ENCODE measurements at places on chromosomes 16 and 17.

DNA sequence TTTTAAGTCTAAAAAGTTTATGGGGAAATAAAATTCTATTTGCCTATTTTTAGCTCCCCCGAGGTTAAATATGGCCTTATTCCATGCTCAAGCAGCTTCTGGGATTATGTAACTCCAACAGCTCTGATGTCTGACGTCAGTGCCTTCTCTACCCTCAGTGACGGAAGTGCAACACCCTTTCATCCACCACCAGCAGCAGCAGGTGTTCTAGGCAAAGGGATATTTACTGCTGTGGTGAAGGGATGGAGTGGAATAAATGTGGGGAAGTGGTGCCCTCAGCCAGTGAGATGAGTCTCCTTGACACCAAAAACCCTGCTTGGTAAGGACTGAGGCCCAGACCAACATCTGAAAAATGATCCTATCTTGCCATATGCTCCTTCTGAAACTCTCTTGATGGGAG is 247.4 kb downstream of the SHISA9 start:
- DNase-seq: no peak

DNA sequence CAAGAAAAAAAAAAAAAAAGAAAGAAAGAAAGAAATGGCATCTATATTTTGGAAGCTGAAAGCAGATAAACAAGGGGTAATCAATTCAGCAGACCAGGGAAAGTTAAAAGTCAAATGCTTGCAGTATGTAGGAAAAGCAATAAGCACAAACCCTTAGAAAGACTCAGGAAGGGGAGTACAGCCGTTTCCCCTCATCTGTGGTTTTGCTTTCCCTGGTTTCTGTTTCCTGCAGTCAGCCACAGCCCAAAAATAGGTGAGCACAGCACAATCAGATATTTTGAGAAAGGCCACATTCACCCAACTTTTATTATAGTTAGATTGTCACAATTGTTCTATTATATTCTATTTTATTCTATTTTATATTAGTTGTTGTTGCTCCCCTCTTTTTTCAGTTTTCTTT is 14.4 kb upstream of the ALOX12 start:
- DNase-seq: no peak

DNA sequence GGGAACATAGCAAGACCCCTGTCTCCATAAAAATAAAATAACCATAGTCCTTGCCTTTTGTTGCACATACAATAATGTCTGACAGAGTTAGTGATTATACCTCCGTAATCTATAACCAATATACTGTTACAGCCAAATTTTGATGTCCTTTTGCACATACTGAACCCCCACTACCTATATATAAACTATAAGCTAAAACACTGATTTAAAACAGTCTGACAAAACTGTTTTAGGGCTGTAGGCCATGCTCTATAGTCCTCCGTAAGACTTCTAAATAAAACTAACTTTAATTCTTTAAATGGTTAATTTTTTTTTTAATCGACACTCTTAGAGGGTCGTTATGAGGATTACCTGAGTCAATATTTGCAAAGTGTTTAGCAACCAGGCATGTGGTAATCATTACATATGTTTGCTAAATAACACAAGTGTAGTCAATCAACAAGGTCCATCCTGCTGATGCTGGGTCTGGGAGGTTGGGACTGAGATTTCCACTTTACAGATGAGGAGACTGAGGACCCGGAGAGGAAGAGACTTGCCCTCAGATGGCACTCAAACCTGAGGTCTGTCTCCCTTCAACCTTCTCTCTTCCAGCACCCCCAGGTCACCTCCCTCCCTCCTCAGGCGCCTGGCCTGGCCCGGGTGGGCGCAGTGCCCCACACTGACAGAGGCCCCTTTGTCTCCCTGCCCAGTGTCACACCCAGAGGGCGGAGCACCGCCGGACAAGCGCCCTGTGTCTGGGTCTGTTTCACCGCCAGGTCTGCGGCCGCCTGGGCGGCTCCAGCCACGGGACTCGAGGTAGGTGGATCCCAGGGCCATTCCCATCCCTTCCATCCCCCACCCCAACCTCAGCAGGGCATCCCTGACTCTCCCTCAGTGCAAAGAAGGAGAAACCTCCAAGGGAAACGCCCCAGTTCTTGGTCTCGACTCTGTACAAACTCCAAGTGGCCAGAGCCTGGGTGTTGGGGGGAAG is 10.3 kb downstream of the ZNF385C start:
- DNase-seq: no peak

DNA sequence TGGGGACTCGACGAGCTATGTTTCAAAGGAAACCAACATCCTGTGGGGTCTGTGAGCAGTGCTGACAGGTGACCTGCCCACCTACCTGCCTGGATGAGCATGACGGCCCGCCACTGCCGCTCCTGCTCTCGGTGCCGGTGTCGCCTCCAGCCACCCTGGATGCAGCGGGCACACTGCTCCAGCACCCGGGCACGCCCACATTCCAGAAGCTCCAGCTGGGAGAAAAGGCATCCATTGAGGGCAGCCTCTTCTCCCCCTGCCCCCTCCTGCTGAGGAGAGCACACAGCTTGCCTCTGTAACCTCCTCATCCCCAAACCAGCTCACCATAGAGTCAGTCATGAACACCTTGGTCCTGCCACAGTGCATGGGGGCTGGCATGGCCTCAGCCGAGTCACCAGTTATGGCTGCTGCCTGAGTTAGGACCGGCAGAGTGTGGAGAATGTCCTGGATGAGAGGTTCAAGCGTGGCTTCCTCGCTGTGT is 14.3 kb downstream of the ZNHIT3 start:
- DNase-seq: no peak

DNA sequence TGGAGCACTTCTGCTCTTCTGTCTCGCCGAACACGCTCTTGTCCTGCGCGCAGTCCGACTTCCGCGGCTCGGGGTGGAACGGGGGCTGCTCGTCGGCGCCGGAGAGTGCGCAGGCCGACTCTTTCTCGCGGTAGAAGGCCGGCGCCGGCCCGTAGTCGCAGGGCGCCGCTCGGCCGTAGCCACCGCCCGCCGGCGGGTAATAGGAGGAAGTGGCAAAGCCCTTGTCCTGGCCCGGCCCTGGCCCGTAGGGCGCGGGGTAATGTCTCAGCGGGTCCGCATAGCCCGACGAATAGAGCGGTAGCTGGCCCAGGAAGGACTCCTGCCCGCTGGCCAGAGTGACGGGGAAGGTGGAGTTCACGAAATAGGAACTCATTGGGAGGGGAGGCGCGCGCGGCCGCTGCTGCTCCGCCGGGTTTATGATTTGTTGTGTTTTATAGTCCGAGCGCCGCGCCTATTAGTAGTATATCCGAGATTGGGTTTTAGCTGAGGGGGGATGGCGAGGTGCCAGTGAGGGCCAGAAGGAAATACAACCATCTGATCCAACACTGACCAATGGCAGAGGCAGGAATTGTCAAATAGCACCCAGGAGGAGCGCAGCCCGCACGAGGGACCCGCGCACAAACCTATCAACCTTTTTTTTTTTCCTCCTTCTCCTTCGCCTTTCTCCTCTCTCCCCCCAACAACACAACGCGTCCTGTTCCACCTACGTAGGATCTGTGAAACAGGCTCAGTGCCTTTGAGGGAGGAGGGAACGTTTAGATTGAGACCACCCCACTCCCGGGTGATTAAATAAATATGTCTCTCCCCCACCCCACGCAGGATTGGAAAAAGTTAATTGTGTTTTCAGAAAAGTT is 4.4 kb upstream of the HOXB5 start:
- peak; percentile 88 for DNase-seq

DNA sequence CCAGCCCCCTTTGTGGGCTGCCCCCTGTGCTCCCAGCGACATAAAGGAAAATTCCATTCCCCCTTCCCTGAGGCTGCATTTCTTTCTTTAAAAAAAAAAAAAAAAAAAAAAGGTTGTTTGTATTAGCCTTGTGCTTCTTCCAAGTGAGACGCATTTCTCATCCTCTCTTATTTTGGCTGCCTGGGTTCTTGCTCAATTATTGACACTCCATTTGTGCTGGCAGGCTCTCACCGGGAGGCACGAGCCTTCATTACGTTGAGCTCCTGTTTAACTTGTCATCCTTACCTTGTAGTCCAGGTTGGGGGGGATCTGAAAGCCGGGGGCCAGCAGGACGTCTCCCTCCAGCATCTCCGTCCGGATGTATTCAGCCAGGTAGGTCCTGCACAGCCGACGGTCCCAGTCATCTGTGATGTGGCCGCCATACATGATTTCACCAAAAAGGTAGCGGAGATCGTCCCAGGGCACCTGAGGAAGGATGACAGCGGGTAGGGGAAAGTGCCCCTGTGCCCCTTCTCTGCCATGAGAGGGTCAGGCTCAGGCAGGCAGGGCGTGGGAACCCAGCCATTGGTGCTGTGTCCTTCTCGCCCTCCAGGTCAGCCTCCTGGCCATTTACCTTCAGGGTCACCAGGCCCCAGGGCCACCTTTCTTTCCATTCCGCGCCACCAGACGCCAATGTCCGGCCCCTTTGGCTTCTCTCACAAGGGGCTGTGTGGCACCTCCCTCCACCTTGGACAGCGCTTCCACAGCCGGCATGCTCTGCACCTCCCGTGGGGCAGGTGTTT is 50.6 kb downstream of the PGS1 start:
- DNase-seq: peak; percentile 25

- peak; percentile 67 for DNase-seq
These were observed 14.1 kb downstream of the C17orf67 start for GRCh38 chr17:56819431-56820145.

DNA sequence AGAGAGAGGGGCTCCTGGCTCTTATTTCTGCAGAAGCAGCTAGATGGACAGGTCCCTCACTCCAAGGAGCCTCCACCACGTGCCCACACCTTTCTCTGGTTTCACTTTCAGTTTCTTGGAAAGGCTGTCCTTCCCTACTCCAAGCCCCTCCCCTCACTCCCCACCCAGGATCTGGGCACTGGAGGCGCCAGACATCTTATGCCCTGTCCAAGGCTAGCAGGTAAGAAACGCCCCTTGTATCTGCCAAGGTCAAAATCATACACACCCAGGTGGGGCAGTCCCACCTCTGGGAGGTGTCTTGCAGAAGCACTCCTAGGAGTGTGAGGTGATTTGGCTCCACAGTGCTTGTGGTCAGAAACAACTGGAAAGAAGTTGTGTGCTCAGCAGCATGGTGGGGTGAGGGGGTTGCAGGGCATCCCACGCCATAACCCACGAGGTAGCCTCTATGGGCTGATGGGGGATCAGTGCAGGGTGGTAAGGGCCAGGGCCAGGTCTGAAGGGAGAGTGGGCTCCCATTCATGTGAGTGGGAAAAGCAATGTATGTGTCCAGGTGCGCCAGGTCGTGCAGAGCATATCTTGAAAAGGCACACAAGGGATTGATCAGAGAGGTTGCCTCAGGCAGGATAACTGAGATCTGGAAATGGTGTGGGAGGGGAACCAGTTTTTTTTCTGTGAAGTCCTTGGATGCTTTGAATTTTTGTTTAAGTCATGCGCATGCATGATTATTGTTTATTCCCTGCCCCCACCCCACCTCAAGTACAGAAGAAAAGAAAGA is 31.8 kb upstream of the PRM1 start:
- peak; percentile 78 for DNase-seq

DNA sequence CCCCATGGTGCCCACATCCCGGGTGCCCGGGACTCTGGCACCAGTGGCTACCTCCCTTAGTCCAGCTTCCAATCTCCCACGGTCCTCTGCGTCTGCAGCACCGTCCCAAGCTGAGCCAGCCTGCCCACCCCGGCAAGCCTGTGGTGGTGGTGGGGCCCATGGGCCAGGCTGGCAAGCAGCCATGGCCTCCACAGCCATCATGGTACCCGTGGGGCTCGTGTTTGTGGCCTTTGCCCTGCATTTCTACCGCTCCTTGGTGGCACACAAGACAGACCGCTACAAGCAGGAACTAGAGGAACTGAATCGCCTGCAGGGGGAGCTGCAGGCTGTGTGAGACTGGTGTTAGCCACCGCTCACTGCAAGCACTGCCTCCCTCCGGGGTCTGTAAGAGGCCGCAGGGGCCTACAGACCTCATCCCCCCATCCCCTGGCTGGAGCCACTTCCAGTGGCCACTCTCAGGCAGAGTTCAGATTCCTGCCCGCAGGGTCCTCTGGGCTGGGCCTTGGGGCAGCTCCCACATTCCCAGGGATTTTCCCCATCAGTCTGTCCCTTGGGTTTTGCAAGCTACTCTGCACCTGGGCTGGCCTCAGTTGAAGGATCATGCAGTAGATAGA is 3.9 kb upstream of the SETD1A start:
- DNase-seq: peak; percentile 71

DNA sequence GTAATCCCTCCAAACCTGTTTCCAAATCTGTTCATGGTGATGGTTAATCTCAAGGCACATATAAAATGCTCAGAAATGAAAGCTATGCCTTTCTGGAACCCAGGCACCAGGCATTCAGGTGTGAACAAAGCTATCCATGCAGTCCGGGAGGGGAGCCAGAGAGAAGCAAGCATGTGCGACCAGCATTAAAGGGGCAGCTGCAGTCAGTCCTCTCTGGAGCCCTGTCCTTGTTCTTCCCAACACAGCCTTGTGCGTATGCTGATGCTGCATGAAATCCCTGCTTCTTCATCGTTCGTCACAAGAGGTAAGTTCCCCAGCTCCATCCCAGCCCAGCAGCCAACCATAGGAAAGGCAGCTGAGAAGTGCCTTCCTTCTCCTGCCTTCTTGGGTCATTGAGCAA is 148.7 kb downstream of the GRIN2A start:
- no peak for DNase-seq

- peak; percentile 57 for DNase-seq
These were observed 3.6 kb downstream of the CRAMP1 start for GRCh38 chr16:1615761-1616160.

DNA sequence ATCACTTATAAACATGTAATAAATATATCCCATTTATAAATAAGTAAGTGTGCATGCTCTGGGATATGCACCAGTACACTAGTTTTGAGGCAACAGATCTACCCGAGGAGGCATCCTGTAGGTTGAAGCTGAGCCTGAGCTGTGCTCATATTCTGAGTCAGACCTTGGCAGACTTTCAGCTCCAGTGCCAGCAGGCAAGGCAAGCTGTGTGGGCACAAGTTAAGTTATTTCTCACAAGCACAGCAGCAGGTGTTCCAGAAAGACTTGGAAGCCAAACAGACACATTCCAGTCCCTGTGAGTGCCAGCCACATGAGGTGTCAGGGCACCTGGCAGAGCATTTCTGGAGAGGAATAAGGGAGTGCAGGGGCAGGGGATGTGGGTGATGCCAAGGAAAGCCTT is 1.3 kb upstream of the CLEC19A start:
- DNase-seq: no peak

- DNase-seq: no peak
These were observed 205.5 kb downstream of the NTN1 start for GRCh38 chr17:9226794-9227135.

DNA sequence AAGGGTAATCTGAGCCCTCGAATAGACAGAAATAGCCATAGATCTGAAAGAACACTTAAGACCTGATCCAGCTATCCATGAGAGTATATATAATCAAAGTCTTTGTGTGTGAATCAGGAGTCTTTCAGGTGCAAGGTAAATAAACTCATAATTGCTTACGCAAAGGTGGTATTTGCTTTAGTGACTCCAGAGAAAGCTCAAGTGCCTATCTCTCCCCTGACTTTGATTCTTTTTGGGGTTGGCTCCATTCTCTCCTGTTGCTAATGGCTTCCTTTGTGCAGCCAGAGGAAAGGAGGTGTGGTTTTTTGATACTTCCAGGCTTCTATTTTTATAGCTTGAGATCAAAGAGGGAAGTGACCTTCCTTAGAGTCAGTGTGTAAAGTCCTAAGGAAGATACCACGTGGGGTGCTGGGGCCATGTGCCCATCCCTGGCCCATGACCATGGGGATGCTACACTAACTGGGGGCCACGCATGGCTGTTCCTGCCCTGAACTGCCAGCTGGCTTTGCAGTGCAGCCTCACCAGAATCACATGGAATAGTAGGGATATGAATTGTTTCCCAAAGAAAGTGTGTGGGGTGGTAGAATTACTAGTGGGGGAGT is 45.8 kb downstream of the TENT4B start:
- no peak for DNase-seq

GRCh38 chr17:47931848-47932247 is 9.5 kb upstream of the PNPO start:
- no peak for DNase-seq

Measured in IMR-90 (cell line).